ENCODE measurements at places on chromosomes 16 and 17. TPM values are rescaled to one million over a fixed set of nuclear protein-coding genes. Genes with fewer than 3 reads are reported as not detected.

GRCh38 chr16:63287401-63287800 lies 1251.2 kb upstream of the CDH8 start:
- DNase-seq = no peak
- H3K4me1 ChIP-seq = no peaks in the 10 kb centered on the region
- no peaks in the 10 kb centered on the region for H3K36me3 ChIP-seq
- H3K27ac ChIP-seq = no peak overlapping the region

DNA sequence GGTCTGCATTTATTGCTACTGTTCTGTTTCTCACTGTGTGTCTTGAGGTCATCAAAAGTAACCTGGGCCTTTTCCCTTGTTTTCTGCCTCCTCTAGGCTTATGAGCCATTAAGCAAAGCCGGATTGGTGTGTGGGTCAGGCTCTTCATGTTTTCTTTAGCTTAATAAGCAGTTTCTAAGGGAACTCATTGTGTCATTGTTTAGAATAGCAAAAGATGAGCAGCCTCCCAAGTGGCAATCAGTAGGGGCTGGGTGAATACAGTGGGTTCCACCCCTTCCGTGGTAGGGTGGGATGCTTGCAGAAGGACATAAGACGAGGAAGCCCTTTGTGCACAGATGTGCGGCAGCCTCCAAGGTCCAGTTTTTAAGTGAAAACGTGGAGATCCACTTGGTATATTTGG lies 34.5 kb downstream of the ABCC1 start:
- H3K36me3 ChIP-seq = peaks cover 37% of the 10 kb centered on the region
- no peak overlapping the region for H3K4me3 ChIP-seq
- peaks cover 37% of the 10 kb centered on the region for H3K4me1 ChIP-seq
- DNase-seq = peak; percentile 59
- H3K27me3 ChIP-seq = no peaks in the 10 kb centered on the region

Gene CCL1
- not detected for total RNA-seq

DNA sequence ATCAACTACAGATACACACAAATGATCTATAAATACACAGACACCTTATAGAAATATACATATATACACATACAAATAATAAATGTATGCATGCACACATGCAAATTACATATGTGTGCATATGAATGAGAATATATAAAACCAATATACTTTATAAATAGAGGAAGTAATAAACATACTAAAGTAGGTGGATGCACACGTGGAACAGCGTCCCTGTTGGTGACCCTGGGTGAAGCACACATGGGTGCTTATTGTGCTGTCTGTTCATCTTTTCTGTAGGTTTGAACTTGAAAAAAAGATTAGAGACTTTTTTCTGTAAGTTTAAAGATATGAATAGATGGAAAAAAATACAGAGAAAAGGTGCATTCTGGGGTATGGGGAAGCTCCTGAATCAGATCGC lies 111.3 kb downstream of the SDR42E1 start:
- H3K27me3 ChIP-seq = no peaks in the 10 kb centered on the region
- H3K4me1 ChIP-seq = no peaks in the 10 kb centered on the region
- DNase-seq = no peak
- no peak overlapping the region for H3K27ac ChIP-seq
- no peak overlapping the region for H3K4me3 ChIP-seq

Gene CSF3
- total RNA-seq = not detected

Gene SOX15
- not detected for total RNA-seq

GRCh38 chr16:1072526-1073261 lies at the start of gene SSTR5:
Gene SSTR5 (plus strand): TSS chr16:1072747. CDS start chr16:1078869, 6,122 bp downstream.
- H3K27me3 ChIP-seq = peaks cover 81% of the 10 kb centered on the region
- DNase-seq = no peak
- H3K4me1 ChIP-seq = no peaks in the 10 kb centered on the region
- no peaks in the 10 kb centered on the region for H3K36me3 ChIP-seq
- H3K4me3 ChIP-seq = no peak within 1 kb of the TSS
- no peak within 1 kb of the TSS for H3K27ac ChIP-seq

Gene ST6GALNAC2
- 0.84 TPM for total RNA-seq

DNA sequence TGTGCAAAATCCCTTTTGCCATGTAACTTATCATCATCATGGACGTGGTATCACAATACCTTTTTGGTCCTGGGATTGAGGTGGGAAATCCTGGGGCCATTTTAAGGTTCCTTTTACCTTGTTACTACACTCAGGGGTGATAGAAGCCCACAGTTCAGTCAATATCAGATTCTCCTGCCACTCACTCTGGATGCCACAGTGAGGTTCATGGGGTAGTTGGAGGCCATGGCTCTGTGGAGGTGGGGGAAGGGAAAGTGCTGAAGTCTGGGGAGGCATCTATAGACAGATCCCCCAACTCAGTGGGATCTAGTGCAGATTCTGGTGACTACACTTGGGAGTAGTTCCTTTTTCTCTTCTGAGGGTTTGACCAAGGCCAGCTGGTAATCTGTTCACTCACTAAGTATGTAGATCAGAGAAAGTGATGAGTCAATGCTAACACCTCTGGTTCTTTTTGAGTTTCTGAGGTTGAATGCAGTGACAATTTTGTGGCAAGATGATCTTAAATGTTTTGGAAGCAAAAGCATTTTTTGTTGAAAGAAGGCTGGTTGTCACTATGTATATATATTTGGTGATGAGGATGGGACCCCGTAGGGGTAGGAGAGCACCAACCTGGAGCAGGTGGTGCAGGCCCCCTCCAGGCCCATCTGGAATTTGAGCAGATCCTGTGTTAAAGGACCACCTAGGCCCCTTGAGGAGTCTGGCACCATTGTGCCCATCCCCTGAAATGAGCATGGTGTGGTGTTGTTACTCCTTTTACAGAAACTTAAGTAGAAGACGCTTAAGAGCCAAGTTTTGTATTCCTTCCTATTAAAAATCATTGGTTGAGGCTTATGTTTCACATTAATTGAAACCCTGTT lies 18.8 kb upstream of the IRF8 start:
- H3K4me1 ChIP-seq = peaks cover 15% of the 10 kb centered on the region
- no peak for DNase-seq
- no peak overlapping the region for H3K4me3 ChIP-seq
- no peak overlapping the region for H3K27ac ChIP-seq
